ENCODE measurements at places on chromosomes 6 and 20.

GRCh38 chr6:131381709-131382093 is 191.3 kb upstream of the ARG1 start:
- DNase-seq = no peak

GRCh38 chr6:33851959-33852358 is 48.2 kb upstream of the MLN start:
- DNase-seq = no peak

GRCh38 chr6:137133122-137133521 is 40.3 kb downstream of the IL22RA2 start:
- DNase-seq = no peak

- DNase-seq = no peak
Measured at GRCh38 chr6:16851758-16852157, 90.5 kb upstream of the ATXN1 start.

DNA sequence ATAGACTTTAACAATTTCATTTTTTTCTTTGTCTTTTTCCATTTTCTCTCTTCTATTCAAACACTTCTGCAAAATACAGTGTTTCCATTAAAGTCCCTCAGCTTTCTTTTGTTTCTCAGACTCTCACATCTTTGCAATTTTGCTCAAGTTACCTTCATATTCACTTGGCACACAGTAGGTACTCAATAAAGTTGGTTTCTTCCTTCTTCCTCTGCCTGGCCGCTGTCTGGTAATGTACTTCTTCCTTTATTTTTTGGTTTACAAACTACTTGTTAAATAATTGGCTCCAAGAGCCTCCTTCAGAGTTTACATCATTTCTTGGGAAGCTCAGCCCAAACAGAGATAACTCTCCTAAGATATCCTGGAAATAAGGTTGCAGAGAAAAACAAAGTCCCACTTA is 81.1 kb downstream of the GJA10 start:
- DNase-seq = no peak

All from SHP77 treated with DMSO at 0.1 percent for 48 hours (cell line).